ENCODE measurements at places on chromosomes 1 and 21.

DNA sequence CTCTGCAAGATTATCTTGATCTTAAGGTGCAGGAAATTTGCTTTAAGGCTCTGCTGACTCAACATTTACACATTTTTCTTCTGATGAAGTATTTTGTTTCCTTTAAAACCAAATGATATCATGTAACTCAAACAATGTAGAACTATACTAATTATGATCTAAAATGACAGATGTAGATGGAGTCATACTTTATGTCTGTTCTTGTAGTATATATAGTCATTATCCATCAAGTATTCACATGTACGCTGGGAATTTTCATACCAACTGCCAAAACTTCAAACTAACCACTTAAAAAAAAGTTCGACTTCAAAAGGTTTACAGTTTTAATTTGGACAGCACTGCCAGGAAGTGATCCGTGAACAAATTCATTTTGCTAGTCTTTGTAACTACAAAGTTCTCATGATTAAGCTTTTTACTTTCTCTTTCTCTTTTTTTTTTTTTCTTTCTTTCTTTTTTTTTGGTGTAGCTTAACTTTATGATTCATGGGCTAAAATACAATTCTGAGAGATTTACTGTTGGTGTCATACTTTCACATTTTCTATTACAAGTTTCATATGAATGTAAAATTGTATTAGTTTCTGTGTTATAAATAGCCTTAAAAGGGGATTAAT is 509.0 kb upstream of the CXADR start:
- DNase-seq, result no peak

DNA sequence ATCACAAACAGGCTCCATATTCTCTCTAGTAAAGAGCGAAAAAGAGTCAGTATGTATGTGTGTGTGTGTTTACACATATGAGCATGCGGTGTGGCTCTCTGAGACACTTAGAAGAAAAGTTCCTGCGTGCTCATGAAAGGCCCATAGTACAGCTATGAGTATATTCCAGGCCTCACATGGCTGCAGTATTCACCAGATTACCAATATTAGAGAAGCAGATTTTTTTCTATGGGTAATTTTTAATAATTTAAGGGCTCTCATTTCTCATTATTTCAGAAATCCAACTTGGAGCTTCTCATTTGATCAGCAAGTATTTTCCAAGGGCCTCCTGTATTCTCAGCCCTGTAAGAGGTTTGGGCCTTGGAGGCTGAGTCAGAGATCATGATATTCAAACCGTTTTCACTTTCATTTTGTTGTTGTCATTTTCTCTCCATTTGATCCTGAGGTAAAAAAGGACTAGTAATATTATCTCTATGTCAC is 232.9 kb upstream of the SGIP1 start:
- peak; percentile 36 for DNase-seq

GRCh38 chr1:228463559-228464455 is 23.4 kb upstream of the RNF187 start:
- peak; percentile 52 for DNase-seq

- no peak for DNase-seq
Observed at GRCh38 chr1:177517546-177517945, 346.8 kb downstream of the BRINP2 start.

DNA sequence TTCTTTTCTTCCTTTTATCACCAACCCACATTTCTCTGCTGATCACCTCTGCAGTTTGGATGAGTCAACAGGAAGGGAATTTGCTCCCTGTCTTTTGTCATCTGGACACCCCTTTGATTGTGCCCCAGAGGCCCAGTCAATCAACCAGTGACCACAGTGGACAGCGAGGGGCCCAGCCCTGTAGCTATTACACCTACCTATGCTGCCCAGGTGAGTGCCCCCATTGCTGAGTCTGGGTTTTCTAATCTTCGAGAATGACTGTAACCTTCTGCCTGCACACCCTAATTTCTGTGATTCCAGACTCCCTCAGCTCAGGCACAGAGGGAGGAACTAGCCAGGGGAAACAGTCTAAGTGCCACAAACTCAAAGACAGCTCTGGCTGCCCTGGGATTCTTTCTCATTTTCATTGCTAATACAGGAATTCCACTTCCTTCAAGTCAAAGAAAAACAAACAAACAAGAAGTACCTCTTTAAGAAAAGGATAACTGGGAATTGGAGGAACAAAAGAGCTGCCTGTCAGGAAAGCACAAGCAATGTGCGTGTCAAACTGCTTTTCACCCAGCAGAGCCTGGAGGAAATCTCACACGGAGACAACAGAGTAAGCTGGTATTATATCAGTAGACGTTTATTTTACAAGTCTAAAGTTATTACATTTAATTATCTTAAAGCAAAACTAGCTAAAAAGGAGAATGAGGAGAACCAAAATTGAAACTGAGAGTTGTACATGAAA is 311.1 kb downstream of the AJAP1 start:
- no peak for DNase-seq

GRCh38 chr21:43975469-43976098 is 36.5 kb upstream of the TRAPPC10 start:
- peak; percentile 92 for DNase-seq

GRCh38 chr1:217135987-217136894 is 413.0 kb upstream of the ESRRG start:
- DNase-seq, result no peak

- DNase-seq, result no peak
Observed at GRCh38 chr1:233566886-233567285, 47.0 kb upstream of the KCNK1 start.

DNA sequence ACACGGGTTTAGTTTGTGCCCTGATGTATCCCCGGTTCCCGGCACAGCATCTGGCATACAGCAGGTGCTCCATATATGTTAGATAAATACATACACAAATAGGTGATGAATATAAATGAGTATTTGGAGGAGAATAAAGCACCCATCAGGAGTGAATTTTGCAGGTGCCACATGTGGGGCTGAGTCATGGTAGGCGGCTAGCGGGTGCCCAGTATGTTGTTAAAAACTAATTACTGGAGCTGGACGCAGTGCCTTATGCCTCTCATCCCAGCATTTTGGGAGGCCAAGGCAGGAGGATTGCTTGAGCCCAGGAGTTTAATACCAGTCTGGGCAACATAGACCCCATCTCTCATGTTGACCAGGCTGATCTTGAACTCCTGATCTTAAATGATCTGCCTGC is 16.7 kb upstream of the WASF2 start:
- DNase-seq, result no peak

DNA sequence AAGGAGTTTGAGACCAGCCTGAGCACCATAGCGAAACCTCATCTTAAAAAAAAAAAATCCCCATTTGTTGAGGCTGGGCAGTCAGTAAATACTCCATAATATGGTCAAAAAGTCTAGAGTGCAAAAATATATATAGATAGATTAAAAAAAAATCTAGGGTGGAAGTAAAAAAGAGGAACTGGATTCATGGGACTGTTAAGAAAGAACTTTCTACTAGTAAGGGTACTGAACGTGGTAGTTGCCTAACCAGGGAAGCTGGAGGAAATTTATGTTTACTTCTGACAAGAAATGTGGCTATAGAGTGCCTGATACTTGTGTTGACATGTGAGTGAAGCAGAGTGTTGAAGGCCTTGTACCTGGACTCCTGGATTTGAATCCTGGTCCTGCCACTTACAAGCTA is 265.9 kb upstream of the FAM78B start:
- DNase-seq, result no peak

DNA sequence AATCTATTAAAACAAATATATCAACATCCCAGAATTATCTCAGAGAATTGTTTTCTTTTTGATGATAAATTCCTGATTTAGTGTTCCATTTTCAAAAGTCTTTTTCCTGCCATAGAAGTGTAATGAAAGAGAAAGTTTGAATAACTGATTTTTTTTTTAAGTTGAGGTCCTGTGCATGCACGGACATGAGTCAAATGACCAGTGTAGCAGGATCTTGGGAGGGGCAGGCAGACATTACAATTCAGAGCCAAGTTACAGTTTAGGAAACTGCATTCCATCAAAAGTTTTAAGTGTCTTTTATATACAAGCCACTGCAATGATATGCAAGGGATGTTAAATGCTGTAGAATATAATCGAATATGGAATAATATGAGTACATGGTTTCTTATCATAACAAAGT is 227.5 kb downstream of the HMCN1 start:
- no peak for DNase-seq

DNA sequence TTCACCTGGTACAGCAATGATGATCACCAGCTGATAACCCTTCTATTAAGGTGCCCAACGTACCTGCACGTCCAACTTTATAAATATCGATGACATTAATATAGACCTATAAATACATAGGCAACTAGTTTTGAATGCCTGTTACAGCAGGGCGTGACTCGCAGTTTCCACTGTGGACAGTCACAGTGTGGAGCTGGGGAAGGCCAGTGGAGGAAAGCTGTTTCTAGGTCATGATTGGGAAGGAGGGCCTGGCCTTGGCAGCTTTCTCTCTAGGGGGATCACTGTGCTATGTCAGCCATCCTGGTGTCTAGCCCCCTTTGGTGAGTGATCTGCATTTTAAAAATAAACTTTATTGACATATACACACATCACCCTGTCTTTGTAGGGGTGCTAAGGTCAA is 4.4 kb upstream of the PRDM15 start:
- no peak for DNase-seq

DNA sequence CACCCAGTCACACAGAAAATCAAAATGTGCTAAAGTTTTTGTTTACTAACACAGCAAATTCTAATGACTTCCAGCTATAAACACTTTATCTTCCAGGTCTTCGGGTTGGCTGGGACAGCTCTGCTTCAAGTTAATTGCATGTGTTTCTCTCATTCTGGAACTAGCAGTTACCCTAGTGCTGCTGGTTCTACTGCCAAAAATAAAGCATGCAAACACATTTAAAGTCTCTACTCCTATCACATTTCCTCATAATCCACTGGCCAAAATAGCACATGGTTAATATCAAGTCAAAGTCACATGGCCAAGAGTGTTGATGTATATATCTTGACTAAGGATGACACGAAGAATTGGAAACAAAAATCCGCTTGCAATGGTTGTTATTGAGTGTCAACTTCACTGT is 973.1 kb upstream of the ADGRL2 start:
- DNase-seq, result no peak

- DNase-seq, result no peak
Observed at GRCh38 chr1:202531472-202531811, 178.8 kb downstream of the SYT2 start.

GRCh38 chr1:209652873-209653401 is 712 bp upstream of the LAMB3 start:
- no peak for DNase-seq

DNA sequence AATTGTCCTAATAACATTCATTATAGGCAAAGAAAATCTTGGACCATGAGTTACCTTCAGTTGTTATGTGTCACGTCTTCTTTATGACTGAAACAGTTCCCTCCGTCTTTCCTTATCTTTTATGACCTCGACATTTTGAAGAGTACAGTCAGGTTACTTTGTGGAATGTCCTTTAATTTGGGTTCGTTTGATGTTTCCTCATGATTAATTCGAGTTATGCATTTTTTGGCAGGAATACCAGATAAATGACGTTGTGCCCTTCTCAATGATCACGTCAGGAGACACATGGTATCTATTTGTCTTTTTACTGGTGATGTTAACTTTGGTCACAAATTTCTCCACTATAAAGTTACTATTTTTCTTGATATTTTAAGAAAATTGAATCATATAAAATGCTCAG is 17.3 kb upstream of the KLF17 start:
- no peak for DNase-seq

GRCh38 chr1:29527314-29528004 is 291.1 kb downstream of the PTPRU start:
- no peak for DNase-seq

DNA sequence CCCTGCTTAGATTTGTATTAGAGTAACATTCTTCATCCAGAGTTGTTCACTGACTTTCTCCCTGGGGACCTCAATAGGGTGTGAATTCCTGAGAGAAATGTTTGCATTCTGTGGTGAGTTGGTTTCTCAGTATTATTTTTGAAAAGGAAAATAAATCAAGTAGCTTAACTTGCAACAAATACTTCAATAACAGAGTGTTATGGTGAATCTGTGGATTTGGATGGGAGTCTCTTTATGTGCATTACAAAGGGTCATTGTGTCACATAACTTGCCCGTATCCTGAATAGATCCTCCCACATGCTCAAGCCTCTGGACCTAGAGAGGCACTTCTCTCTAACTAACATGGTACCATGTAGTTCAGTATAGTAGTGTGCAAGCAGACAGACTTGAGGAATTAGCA is 68.4 kb upstream of the IPO9 start:
- DNase-seq, result no peak

DNA sequence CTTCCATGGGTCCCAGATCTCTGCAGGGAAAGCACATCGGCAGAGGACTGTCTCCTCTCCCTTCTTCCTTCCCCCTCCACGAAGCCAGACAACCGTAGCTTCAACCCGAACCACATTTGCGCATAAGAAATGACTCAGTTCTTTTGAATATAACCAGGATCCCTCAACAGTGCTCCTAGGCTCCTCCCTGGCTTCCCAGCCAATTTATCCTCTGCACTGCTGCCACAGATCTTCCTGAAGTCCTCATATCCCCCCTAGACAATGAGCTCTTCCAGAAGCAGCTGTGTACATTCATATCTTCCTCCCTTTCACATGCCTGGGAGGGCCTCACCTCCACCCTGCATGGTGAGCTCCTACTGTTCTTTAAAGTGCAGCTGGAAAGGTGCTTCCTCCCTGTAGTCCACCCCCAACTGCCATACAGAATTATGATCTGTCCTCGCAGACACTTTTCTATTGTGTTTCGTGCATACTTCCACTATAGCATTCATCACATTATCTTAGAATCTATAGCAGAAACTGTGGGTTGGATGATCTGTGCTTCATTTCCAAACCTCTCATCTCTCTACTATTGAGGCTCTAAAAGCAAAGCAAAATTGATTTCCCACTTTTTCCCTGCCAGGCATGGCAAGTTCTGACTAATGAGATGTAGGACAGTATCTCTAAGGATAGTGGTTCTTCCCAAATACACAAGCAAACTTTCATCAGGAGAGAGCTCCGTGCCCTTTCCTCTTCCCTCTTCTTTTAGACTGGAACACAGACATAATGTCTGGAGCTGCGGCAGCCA is 179.3 kb upstream of the HMGB4 start:
- DNase-seq, result no peak

DNA sequence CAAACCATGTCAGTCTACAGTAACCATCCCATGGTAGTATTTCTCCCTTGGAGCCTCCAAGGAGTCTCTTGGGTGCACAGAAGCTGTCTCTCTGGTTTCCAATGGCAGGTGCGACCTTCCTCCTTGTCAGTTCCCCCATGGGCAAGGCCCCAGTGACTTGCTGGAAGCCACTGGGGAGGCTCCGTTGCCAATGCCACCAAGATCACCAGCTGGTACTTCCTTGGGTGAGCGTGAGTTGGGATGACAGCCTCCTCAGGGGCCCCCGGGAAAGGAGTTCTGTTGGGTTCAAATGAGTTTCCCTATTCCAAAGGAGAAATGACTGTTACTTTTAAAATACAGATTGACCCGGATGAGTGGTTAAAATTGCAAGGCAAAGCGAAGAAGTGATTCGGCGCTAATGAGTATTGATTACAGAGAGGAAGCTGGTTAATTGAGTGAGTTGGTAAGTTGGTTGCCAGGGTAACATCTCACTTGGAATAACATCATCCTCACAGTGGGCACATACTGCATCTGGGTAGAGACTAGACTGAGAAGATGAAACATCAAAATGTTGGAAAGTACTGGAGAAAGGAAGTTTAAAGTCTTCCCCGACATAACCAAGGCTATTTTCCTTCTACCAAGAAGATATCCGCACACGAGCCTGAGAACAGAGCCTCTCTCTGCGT is 53.0 kb upstream of the LAPTM5 start:
- no peak for DNase-seq

All from GM20000 (cell line).